ENCODE measurements at places on chromosomes 7 and 10. TPM values are rescaled to one million over a fixed set of nuclear protein-coding genes. Genes with fewer than 3 reads are reported as not detected.

GRCh38 chr10:3636356-3637181 lies 148.4 kb downstream of the KLF6 start:
- no peak for DNase-seq

DNA sequence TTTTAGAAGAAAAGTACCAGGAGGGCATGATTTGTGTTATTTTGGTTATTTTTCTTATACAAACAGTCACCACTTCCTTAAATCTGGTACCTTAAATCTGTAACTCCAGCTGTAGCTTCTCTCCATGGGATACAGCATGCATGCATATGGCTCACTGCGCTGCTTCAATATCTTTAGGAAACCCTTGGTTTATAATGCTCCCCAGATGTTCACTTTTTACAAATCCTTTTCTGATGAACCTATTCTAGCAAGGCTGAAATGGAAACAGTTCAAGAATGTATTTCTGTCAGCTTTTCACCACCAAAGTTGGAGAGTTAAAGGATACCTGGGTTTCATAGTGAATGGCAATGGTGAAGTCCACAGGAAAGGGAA lies 50.9 kb downstream of the LAMB4 start:
- DNase-seq: no peak

DNA sequence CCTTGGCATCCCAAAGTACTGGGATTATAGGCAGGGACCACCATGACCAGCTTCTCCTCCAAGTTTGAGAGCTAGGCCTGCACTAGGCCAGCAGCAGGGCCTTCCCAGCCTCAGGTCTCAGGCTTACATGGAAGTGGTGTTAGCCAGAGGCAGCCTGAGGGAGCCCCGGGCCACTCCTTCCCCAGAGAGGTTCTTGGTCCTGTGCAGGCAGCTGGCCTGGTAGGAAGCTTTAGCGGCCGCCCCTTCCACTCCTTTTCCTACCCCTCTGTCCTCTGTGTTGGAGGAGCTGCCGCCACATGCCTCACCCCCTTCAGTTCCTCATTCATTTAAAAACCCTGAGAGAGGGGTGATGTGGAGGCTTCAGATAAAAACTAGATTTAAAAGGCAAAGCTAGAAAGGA lies 40.3 kb downstream of the TSPAN15 start:
- no peak for DNase-seq

GRCh38 chr7:76165106-76165972 lies 36.4 kb upstream of the SRRM3 start:
- no peak for DNase-seq

ACTR3C gene
- 1.1 TPM for total RNA-seq

VWDE gene
- total RNA-seq: 0.16 TPM

All from omental fat pad (tissue), 4 donors.